ENCODE measurements at places on chromosomes 11 and 22.

DNA sequence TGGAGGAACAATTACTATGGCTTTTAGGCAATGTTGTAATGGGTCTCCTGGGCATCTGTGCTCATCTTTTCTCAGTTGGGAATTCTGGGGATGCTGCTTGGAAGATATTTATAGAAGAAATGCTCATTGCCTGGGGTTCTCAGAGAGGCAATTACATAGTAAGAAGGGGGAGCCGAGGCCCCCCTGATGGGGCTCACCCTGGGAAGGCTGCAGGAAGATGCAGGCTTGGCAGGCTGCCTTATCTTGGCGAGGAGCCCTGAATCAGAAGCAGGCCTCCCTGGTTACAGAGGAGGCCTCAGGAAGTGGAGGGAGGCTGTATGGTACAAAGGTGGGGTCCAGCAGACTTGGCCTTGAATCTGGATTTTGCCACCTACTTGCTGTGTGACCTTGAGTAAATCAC lies 60.6 kb upstream of the CRYBB3 start:
- no peak for DNase-seq

DNA sequence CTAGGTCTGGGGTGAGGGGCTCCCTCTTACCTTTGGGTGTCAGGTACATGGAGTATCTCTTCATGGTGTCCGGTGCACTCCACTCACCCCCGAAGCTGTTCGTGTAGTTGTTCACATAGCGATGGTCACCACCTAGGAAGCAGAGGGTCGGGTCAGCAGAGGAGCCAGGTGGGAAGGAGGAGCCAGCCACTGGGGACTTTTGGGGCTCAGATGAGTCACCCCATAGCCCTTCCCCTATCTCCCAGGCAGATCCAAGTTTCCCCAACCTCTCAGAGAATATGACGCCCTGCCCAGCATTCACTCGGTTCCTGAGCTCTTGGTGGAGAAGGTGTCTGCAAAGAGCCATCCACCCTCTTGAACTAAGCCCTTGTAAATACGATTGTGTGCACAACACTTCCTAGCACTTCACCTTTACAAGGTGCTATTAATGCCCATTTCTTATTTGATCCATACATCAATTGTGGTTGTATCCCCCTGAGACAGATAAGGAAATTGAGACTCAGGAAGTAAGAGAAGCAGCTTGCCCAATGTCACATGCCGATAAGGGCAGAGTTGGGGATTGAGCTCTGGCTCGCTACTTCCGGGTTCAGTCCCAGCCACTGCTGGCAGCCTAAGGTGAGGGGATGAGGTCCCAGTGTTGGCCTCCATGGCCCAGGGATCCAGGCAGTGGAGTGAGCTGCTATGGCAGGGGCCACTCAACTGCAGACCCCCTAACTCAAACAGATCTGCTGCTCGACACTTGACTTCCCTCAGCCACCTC lies 14.8 kb downstream of the TRIM29 start:
- no peak for DNase-seq

DNA sequence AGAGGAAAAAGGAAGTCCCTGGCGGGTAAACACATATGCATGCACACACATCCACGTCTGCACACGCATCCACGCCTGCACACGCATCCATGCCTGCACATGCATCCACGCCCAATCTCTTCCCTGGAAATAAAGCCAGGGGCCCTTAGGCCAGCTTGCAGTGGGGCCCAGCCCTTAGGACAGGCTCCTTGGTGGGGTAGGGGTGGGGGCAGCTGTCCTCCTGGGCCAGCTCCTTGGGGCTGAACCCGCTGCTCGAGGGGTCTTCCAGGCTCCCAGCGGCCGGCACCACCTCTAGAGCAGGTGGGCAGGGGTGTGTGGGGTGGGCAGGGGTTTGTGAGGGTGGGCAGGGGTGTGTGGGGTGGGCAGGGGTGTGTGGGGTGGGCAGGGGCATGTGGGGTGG lies 1.9 kb downstream of the C11orf21 start:
- no peak for DNase-seq

- DNase-seq, result peak; percentile 56
Observed at GRCh38 chr11:102530558-102530957, at the start of gene MMP7. Gene MMP7, minus strand, starts transcription at chr11:102530747. Its CDS starts 47 bp downstream, at chr11:102530700.

- DNase-seq, result peak; percentile 22
Observed at GRCh38 chr11:71420455-71421241, 27.5 kb downstream of the DHCR7 start.

DNA sequence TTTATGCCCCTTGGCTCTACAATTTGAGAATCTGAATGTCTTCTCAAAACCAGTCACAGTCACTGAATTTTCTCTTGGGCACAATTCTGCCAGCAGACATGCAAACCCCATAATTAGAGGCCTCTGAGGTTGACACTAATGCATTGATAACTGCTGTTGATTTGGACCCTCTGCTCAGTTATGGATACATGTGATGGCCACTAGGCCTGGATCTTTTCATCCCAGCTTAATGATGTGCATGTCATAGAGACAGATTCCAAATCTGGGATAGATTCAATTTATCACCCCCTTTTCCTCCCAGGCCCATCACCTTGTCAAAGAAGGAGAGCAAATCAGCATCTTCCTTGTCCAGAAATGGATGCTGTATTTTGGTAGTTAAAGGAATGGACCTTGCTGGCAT lies 92.2 kb downstream of the C11orf91 start:
- no peak for DNase-seq

DNA sequence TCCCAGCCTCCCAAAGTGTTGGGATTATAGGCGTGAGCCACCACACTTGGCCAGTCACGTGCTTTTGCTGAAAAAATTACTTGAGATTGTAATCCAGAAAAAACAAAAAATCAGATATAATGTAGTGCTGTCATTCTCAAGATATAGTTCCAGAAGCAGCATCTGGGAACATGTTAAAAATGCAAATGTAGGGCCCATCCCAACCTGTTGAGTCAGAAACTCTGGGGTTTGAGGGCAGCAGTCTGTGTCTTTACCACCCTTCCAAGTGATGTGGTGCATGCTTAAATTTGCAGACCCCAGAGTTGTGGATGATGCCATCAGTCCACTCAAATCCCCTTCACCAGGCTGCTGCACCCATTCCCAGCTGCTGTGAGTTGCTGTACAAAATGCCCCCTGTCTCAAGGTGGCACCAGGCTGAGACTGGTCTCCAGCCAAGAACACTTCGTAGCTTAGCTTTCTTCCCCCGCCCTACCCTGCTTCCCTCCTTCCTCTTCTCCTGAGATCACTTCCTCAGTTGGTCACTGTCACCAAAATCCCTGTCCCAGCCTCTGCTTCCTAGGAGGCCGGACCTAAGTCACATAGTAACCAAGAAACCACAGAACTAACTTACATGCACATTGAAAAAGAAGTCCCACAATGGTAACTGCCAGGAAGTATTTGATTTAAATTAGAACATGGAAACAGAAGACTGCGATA lies 18.2 kb upstream of the ARRB1 start:
- DNase-seq, result no peak

All from fibroblast of skin of back (primary cell).